ENCODE measurements at places on chromosomes 6 and 20.

DNA sequence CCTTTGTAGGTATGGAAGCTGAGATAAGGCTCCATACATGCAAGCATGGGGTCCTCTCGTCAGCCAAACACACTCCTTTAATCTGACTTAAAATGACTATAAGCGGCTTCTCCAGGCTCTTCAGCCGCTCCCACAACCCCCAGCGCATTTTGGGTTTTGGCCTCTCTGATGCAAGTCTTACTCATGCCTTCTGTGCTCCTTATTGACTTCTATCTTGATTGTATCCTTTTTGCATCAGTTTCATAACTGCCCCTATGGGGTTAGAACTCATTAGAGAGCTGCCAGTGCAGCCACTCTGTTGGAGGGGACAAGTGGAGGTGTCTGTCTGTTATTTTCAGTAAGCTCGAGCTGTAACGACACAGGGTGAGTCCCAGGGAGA, 70.1 kb upstream of the TAB2 start:
- no peak for DNase-seq

DNA sequence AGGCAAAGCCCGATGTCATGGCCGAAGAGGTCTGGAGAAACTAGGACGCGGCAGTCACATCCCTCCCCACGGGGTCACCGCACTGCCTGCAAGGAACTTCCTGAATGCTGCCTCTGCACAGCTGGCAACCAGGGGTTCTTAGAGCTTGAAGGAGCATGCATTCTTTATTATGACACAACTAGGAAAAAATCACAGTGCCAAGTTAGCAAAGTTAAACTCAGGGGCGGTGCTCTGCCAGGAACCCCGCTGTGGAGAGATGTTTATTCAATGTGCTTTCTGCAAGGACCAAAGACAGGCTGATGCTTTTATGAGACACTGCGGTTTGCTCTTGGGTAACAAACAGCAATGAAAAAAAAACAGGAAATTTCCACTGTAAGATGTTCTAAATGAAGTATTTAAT, 287.3 kb upstream of the FOXQ1 start:
- no peak for DNase-seq

GRCh38 chr20:2747676-2748235, 52.7 kb downstream of the CPXM1 start:
- DNase-seq = no peak

DNA sequence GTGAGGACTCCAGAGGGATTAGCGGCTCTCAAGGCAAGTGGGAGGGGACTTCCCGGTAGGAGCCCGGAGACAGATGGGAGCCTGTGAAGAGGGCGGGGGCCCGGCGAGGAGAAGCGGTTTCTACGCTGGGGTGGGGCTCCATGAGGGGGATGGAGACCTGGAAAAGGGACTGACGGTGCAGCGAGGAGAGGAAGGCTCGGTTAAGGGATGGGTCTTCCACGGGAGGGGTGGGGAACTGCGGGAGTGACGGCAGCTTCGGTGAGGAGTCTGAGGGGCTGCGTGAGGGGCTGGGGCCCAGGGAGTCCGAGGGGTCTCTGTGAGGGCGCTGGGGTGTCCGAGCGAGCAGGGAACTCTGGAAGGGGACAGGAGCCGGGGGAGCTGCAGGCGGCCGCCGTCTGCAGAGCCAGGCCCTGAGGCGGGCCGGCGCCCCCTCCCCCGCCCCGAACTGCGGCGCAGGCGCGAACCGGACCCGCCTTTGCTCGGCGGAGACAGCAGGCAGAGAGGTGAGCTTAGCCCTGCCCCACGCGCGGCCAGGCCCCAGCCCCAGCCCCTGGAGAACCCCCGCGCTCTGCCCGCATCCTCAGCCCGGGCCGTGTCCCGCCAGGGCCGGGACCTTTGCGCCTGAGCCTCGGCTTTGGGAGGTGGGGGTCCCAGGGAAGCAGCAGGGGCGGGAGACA, at the start of gene NRSN2:
Gene NRSN2, plus strand, starts transcription at position 472 of the 677 bp plus-strand sequence. CDS start 2,533 bp downstream, outside the sequence.
- DNase-seq = peak; percentile 53

- no peak for DNase-seq
These were observed 97.5 kb downstream of the PRKN start for GRCh38 chr6:162630069-162630468.

GRCh38 chr20:24657196-24657595, 187.8 kb downstream of the SYNDIG1 start:
- no peak for DNase-seq

DNA sequence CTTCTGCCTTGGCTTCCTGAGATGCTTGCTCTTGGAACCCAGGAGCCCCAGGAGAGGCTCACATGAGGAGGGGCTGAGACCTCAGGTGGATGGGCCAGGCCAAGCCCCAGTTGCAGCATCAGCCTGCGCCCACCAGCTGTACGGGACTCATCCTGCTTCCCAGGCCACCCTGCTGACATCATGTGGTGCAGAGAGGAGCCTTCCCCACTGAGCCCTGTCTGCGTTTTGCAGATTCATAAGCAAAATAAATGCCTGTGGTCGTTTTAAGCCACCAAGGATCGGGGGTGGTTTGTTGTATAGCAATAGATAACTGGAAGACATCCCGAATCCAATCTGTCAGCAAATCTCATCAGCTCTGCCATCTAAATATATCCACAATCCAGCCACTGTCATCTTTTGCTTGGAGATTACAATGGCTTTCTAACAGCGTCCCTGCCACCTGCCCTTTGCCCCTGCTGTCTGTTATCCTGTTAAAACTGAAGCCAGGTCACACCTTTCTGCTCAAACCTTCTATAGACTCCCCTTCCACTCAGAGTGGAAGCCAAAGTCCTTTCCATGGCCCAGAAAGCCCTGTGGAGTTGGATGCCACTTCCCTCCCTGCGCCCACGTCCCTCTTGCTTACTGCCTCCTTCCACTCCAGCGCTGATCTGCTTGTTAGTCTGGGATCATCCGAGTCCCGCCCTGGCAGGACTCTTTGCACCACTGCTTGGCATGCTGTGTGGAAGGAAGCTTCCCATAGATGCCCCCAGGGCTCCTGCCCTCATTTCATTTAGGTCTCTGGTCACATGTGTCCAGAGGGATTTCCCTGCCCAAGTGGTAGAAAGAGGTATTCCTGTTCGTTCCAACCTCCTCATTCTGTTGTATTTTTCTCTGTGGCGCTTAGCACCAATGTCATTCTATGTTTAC, 24.0 kb upstream of the MLN start:
- no peak for DNase-seq

DNA sequence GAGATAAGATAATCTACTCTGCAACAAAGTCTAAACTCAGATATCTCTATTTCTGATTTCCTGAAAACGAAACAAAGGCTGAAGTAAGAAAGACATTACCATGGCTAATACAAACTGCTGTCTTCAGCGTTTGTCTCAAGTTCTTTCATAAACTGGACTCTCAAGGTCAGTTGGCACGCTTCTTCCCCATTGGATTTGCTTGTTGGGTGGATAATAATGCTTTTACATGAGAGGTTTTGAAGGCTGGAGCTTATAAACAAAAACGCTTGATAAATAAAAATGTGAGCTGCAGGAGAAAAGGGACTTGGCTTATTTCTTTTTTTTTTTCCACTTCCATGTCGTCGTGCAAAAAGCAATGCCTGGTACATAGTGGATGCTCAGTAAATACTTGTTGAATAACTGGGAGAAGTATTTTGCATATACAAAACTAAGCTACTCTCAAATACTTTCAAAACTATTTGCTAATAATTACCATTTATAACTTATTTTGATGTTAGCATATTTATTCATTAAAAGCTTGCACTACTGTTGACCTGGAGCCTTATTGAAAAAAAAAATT, 65.7 kb upstream of the EEF1A1 start:
- DNase-seq = no peak

Data from pancreas (tissue), 10 donors.